ENCODE measurements at places on chromosomes 3 and 15.
A peak's percentile ranks its signal among the peaks of the same experiment; 100 is the strongest.

GRCh38 chr3:137163241-137163871, 205.6 kb downstream of the IL20RB start:
- DNase-seq = no peak

GRCh38 chr3:161221806-161222600, 892 bp downstream of the NMD3 start:
- DNase-seq = no peak

GRCh38 chr3:135865085-135865484, 100.4 kb upstream of the PPP2R3A start:
- DNase-seq = no peak

GRCh38 chr15:70361891-70362290, 264.2 kb upstream of the TLE3 start:
- no peak for DNase-seq

GRCh38 chr15:76337059-76337695, 604 bp downstream of the ISL2 start:
- peak; percentile 38 for DNase-seq

GRCh38 chr3:13335503-13335902, 84.6 kb downstream of the NUP210 start:
- no peak for DNase-seq

DNA sequence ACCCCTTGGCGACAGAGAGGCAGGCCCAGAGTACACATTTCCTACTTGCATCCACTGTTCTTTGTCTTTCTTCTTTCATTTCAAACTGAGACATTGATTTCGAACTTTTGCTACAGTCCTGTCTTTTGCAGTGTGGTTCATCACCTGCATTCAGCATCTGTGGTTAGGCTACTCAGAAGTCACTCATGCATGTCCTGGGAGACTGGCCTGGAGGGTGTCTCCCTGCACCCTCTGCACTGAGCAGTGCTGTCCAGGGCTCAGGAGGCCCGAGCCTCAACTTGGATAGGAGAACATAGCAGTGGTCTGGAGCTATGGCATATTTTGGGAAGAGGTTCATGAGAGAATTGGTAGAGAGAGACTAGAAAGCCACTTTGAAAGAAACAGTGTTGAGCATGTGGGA, 240.2 kb upstream of the TPRG1 start:
- no peak for DNase-seq

- DNase-seq = no peak
These were observed 79.6 kb downstream of the DHX36 start for GRCh38 chr3:154244644-154245043.

DNA sequence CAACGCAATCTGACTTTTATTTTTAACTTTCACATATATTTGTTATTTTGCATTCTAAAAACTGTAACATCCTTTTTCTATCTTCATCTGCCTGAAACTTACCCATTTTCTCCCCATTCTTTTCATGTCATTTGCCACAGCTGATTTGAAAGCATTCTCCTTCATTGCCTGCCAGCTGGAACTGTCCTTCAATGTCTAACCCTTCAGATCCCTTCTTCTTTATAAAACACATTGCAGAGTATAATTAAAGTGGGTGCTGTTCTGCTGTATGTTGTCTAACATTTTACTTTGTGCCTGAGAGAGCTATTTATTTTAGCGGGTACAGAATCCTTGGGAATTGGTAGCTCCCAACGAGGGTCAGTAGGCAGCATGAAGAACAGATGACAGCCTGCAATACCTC, 827.4 kb downstream of the IGSF11 start:
- DNase-seq = no peak

GRCh38 chr3:21839176-21839575, 88.2 kb upstream of the ZNF385D start:
- no peak for DNase-seq

GRCh38 chr3:183854318-183855035, 29.1 kb upstream of the MAP6D1 start:
- no peak for DNase-seq

GRCh38 chr3:145698749-145699148, 462.2 kb downstream of the PLOD2 start:
- DNase-seq = no peak

DNA sequence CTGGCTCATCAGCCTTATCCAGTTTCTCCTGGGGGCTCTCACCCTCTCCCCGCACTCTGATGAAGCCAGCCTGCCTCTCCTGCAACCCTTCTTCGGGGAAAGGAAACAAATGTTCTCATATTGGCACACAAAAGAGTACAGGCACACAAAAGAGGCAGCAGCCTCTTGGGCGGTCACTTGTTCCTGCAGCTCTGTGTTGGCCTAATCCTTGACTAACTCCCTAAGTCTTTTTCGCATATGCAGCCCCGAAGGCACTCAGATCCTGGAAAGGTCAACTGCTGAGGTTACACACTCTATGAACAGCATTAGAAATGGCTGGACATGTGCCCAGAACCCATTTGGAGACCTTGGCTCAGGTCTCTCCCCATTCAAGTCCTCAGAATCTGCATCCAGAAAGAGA, 7.4 kb upstream of the CAMP start:
- no peak for DNase-seq

- DNase-seq = no peak
These were observed 163.4 kb upstream of the ZNF385D start for GRCh38 chr3:21914451-21914850.

GRCh38 chr3:127613406-127613805, 15.2 kb downstream of the MCM2 start:
- DNase-seq = no peak

GRCh38 chr3:87076946-87077345, 86.0 kb upstream of the VGLL3 start:
- DNase-seq = no peak

DNA sequence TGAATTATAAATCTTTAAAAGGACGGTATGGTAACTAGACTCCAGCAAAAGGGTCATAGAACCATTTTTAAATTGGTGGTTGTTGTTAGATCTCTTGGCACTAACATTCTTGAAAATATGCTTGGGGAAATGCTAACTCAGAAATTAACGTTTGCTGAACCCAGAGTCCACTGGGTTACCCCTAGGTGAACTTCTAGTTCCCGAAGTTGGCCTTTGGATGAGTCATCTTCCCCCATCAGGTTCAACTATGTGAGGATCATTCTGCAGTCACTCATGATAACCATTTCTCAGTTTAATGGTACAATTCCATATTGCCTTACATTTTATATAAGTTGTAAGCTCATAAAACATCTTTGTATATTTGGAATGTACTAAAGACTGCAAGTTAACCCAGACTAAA, 204.7 kb downstream of the THSD4 start:
- no peak for DNase-seq

DNA sequence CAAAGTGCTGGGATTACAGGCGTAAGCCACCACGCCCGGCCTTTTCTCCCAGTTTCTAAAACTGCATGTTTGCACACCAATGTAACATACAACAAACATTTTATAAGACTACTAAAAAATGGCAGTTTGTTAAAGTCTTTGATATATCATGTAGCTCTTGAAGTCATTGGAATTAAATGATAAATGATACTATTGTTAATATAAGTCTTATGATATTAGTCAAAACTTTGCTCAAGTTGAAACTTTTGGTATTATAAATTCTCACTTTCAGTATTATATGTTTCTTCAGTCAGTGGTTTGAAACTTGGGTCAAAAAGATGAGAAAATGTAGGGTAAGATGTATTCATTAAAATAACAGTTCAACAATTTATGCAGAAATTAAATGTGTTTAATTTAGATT, 117.6 kb upstream of the TBL1XR1 start:
- DNase-seq = no peak

- DNase-seq = peak; percentile 66
These were observed 6.6 kb upstream of the CHSY1 start for GRCh38 chr15:101258238-101259144.

GRCh38 chr3:37920156-37920699, 58.5 kb downstream of the CTDSPL start:
- no peak for DNase-seq

DNA sequence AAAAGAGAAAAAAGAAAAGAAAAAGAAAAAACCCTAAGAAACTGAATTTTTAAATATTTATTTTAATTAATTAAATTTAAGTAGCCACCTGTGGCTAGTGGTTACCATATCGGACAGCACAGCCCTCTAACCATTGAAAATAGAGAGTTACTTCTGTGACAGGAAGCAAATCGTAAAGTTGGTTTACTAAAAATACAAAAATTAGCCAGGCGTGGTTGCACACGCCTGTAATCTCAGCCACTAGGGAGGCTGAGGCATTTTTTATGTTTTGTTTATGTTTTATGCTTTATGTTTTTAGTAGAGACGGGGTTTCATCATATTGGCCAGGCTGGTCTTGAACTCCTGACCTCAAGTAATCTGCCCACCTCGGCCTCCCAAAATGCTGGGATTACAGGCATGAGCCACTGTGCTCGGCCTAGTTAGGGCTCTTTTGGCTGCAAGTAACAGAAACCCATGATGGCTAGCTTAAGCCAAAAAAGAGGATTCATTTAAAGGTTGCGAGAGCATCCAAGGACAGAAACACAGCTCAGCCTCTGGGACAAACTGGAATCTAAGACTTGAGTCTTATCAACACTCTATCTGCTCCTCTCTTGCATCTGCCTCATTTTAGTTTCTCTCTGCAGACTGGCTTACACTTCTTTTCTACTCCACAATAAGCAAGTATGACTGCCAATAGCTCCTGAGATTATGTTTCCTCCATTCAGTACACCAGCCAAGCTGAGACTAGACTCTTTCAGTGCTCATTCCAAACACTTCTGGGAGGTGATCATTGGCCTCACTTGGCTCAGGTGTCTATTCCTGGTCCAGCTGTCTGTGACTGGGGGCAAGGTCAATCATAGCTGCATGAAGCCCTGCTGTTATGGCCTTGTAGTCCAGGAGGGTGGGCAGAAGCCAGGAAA, 6.8 kb upstream of the SKIL start:
- no peak for DNase-seq

DNA sequence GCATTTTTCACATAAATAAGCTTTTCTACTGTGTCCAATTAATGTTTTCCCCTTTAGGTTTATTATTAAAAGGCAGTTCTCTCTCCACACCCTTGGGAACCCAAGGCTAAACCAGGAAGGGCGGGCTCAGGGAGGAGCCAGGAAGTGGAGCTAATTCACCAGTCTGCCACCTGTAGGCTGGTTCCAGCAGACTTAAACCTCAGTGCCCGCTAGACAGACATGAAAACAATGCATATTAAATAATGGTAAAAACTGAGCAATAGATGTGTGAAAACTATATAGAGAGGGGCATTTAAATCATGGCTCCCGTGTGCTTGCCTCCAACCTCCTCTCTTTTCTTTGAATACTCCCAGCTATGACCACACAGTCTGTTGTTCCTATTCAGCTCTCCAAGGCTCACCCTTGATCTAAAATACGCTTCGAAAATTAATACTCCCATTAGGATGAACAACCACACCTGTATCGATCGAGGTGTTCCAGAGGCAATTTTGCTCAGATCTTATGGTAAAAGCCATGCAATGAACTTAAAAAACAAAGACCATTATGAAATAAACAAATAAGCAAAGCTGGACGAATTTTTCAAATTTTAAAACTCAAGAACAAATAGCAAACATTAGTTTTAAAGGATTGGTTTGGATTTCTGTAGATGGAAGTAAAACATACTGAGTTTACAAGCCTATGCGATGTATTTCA, 253.3 kb downstream of the TJP1 start:
- DNase-seq = no peak

GRCh38 chr15:78368651-78369050, 28.5 kb downstream of the CRABP1 start:
- no peak for DNase-seq

Data from CD4-positive, alpha-beta T cell (primary cell).